ENCODE measurements at places on chromosomes 11 and 22.

DNA sequence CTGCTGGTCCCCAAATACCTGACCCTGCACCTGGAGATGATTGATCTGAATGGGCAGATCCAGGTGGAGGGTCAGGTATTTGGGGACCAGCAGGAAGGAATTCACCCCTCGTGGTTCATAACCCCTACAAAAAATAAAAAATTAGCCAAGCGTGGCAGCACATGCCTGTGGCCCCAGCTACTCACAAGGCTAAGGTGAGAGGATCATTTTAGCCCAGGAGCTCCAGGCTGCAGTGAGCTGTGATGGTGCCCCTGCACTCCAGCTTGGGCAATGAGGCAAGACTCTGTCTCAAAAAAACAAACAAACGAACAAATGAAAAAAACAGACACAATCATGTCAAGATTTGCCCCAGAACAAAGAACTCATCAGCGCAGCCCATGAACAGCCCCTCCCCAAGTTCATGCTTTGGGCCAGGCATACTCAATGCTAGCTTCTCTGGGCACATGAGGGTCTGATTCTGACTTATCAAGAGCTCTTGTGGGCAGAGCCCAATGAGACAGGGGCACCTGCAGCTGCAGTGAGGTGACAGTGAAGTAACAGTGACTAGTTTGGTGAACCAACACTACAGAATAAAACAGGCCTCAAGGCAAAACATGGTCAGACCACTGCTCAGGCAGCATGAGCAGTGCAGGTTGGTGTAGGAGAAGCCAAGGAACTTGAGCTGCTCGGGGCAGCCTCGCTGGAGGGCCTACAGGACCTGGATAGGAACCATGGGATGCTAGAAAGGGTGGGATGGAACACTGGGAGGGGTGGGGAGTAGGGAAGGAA is 10.2 kb upstream of the FCHSD2 start:
- no peak for ATAC-seq
- H3K27me3 ChIP-seq, result no peaks in the 10 kb centered on the region
- H3K4me3 ChIP-seq, result peak overlapping the region; percentile 21
- H3K27ac ChIP-seq, result peak overlapping the region; percentile 36

DNA sequence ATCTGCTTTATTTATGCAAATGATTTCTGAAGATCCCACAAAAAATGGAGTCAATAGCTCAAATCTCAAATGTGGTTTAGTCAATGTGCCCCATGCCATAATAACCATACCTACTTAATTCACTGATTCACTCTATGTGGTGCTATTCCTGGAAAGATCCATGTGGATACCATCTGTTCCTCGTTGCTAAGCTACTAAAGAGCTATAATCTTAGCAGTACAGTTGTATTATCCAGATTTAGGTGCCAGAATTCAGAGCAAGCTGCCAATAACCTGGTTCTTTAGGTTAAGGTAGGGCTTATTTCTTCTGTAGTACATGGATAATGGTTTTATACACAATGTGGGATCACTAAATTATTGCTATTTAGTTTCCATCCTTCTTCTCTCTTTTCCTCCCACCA is 974.7 kb upstream of the CCDC90B start:
- no peaks in the 10 kb centered on the region for H3K27me3 ChIP-seq
- H3K36me3 ChIP-seq, result no peaks in the 10 kb centered on the region
- no peak overlapping the region for H3K4me3 ChIP-seq
- no peak for ATAC-seq
- no peak overlapping the region for H3K27ac ChIP-seq

DNA sequence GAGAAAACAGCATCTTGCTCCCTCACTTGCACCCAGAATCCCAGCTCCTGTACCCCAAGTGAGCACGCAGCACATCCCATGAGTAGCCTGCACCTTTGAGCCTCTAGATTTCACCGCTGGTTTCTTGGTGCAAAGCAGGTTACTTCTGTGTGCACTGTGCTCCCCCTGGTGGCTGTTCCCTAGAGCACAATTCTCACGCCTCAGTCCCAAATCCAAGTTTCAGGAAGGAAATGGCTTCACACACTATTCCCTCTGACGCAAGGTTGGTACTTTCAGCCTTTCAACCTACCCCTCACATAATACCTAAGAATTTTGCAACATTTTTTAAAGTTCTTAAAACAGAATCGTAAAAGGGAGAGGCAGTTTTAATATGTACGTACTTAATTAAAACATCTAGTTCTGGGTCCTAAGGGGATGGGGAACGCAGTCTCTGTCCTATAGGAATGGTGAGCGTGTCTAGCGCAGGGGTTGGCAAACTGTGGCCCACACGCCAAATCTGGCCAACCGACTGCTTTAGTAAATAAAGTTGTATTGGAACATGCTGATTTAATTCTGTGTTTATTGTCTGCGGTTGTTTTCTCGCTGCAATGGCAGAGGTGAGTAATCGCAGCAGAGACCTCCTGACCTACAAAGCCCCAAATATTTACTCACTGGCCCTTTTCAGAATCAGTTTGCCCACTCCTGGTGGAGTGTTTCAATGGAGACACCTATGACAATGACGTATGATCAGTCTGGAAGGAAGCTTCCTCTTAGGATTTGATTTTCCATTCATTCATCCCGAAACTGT is 27.5 kb downstream of the DHCR7 start:
- H3K4me3 ChIP-seq, result no peak overlapping the region
- ATAC-seq, result no peak
- H3K27ac ChIP-seq, result no peak overlapping the region

DNA sequence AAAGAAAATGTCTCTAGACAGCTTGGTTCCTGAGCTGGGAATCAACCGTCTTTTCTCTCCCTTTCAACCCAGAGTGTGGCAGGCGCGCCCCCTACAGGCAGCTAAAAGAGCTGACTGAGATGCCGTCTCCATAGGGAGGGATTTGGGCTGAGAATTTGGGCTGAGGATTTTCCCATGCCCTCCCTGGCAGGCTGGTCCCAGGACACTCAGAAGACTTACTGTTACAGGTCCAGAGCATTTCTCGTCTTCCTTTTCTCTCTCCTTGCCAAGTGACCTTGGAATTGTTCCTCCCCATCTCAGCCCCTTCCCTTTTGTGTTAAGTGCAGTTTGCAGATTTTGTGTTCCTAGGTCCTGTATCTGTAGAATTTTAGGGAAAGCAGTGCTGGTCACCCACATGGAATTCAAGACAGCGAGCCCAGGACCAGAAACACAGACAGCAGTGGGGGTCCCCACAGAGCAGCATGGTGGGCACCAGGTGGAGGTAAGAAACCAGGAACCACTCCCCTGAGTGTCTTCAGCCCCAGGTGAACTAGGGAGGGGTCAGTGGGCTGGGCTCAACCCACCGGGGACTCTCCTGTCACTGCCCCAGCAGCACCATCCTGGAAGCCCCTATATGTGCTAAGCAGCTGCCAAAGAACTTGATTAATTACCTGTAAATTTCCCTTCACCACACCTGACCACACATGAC is 9.9 kb upstream of the IGLL5 start:
- peak; percentile 52 for ATAC-seq
- no peaks in the 10 kb centered on the region for H3K4me1 ChIP-seq
- no peak overlapping the region for H3K27ac ChIP-seq
- no peaks in the 10 kb centered on the region for H3K27me3 ChIP-seq
- H3K36me3 ChIP-seq, result no peaks in the 10 kb centered on the region
- H3K4me3 ChIP-seq, result no peak overlapping the region

DNA sequence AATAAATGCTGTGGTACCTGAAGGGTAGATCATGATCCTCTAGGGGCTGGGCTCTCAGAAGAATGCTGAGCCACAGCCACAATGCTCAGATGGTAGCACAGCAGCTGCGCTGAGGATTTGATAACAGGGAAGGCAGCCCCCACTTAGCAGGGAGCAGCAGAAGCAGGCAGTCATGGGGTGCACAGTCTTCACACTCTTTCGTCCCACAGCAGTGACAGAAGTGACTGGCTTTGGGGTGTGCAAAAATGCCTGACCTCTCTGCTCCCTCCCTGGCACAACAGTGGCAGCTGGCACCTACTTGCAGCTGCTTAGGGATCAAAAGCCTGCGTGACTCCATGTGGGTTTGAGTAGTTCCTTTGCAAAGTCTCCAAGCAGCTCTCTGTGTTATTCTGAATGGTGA is 1349.8 kb upstream of the RAG2 start:
- H3K4me1 ChIP-seq, result no peaks in the 10 kb centered on the region
- no peak for ATAC-seq
- H3K36me3 ChIP-seq, result no peaks in the 10 kb centered on the region

GRCh38 chr11:20739577-20739976 is 70.2 kb downstream of the NELL1 start:
- no peak for ATAC-seq
- no peaks in the 10 kb centered on the region for H3K4me1 ChIP-seq
- H3K27me3 ChIP-seq, result peaks cover 4% of the 10 kb centered on the region
- no peak overlapping the region for H3K27ac ChIP-seq

GRCh38 chr11:125300791-125301218 is 136.3 kb downstream of the PKNOX2 start:
- H3K4me1 ChIP-seq, result no peaks in the 10 kb centered on the region
- no peak for ATAC-seq
- H3K4me3 ChIP-seq, result no peak overlapping the region
- peaks cover 19% of the 10 kb centered on the region for H3K27me3 ChIP-seq
- H3K27ac ChIP-seq, result no peak overlapping the region
- no peaks in the 10 kb centered on the region for H3K36me3 ChIP-seq

DNA sequence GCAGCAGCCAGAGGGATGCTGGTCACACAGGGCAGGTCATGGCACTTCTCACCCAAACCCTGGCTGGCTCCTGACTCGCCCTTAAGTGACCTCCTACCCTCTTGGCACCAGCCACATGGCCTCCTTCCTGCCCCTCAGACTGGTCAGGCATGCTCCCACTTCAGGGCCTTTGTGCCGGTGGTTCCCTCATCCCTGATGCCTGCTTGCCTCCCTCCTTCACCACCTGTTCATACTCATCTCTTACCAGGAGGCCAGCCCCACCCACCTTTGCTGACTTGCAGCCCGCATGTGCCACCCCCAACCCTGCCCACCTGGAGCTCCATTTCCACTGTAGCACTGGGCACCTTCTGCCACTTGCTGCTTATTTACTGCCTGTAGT is 20.1 kb downstream of the GNAZ start:
- no peak overlapping the region for H3K4me3 ChIP-seq
- no peak overlapping the region for H3K27ac ChIP-seq
- no peaks in the 10 kb centered on the region for H3K27me3 ChIP-seq
- no peaks in the 10 kb centered on the region for H3K36me3 ChIP-seq
- no peak for ATAC-seq

- no peaks in the 10 kb centered on the region for H3K36me3 ChIP-seq
- H3K27ac ChIP-seq, result no peak overlapping the region
- peaks cover 2% of the 10 kb centered on the region for H3K27me3 ChIP-seq
- ATAC-seq, result no peak
- no peaks in the 10 kb centered on the region for H3K4me1 ChIP-seq
Observed at GRCh38 chr22:38049812-38050619, 7.2 kb upstream of the PICK1 start.

DNA sequence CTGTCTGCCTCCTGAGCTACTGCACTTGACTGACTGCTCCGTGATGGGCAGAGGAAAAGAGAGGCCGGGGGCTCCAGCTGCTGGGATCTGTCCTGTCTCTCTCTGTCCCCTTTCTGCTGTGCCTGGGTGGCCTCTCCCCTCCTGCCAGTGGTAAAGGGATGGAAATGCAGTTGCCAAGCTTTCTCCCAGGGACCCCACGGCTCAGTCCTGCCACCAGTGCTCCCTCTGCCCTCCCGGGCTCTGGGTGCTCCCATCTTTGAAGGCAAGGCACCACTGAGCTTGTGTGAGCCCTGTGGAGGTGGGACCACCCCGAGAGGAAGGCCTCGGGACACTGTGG is 32.0 kb downstream of the NADSYN1 start:
- H3K4me3 ChIP-seq, result no peak overlapping the region
- no peaks in the 10 kb centered on the region for H3K27me3 ChIP-seq
- peaks cover 29% of the 10 kb centered on the region for H3K4me1 ChIP-seq
- ATAC-seq, result no peak
- peaks cover 94% of the 10 kb centered on the region for H3K36me3 ChIP-seq
- no peak overlapping the region for H3K27ac ChIP-seq

DNA sequence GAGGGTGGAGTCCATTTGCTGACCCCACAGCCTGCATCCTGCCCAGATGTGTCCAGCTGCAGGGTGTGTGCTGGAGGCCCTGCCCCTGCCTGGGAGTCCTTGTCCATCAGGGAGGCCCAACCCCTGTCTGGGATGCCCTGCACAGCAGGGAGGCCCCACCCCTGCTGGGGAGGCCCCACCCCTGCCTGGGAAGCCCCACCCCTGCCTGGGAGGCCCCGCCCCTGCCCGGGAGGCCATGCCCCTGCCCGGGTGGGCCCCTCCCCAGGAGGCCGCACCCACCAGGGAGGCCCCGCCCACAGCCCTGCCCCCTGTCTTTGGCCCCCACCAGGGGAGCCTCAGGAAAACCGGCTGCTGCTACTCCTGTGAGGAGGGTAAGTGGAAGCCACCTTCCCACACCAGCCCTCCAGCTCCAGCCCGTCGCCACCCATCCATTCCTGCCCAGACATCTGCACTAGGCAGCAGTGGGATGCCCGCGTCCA is 37.2 kb downstream of the MUC5B start:
- ATAC-seq, result peak; percentile 43
- no peaks in the 10 kb centered on the region for H3K27me3 ChIP-seq
- H3K4me1 ChIP-seq, result peaks cover 12% of the 10 kb centered on the region

DNA sequence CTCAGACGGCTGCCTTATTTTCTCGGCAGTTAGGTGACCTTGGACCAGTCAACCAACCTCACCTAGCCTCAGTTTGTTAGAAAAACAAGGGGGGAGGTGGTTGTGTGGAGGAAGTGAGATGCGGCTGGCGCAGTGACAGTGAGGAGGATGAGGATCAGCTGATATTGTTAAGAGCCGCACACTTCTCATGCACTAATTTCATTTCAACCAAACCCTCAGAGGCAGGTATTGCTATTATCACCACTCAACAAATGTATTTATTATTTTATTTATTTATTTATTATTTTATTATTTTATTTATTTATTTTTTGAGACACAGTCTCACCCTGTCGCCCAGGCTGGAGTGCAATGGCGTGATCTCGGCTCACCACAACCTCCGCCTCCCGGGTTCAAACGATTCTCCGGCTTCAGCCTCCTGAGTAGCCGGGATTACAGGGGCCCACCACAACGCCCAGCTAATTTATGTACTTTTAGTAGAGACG is 2.1 kb downstream of the LGALS1 start:
- peaks cover 22% of the 10 kb centered on the region for H3K4me1 ChIP-seq
- ATAC-seq, result peak; percentile 1
- H3K36me3 ChIP-seq, result peaks cover 48% of the 10 kb centered on the region
- H3K4me3 ChIP-seq, result peak overlapping the region; percentile 93
- peak overlapping the region; percentile 97 for H3K27ac ChIP-seq
